Stimulated activated CD4-positive, alpha-beta T cell treated with anti-CD3 and anti-CD28 coated beads, TNF-alpha, amount 100 ng/mL, for 4 hours (primary cell): ENCODE measurements at places on chromosomes 3 and 15.

- no peak for DNase-seq
Observed at GRCh38 chr3:55368366-55368765, 118.7 kb downstream of the WNT5A start.

- no peak for DNase-seq
Observed at GRCh38 chr3:115709931-115710330, 86.6 kb downstream of the GAP43 start.

DNA sequence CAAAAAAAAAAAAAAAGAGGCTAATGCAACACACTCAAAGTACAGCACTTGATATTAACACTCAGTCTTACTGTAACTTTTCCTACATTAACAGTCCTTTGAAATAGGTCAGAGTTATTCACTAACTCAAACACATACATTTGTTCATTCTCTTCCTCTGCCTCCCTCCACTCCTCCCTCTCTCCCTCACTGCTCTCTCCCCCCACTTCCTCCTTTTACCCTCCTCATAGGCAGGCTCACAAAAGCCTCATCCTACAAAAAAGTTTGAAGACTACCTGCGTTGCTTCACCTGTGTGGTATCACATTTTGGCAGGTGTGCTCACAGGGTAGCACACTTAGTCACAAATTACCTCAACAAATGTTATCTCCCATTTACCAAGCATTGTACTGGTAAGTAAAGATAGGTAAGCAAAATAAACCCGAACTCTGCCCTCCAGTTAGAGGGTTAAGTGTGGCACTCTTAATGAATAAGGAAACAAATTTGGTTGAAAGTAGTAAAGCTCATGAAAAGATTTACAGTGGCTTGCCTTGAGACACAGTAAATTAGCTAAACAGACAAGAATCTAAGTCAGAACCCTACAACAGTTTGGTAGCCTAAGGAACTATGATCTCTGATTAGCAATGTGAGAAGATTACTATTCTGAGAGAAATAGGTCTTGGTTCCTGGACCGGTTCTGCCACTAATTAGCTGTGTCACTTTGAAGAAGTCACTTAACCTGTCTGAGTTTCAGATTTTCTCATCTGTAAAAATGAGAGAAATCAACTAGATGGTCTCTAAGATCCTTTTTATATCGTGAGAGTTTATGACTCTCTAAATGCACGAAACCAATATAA, 151.0 kb upstream of the MLF1 start:
- no peak for DNase-seq

GRCh38 chr3:71831599-71831998, 46.7 kb upstream of the PROK2 start:
- DNase-seq, result no peak

DNA sequence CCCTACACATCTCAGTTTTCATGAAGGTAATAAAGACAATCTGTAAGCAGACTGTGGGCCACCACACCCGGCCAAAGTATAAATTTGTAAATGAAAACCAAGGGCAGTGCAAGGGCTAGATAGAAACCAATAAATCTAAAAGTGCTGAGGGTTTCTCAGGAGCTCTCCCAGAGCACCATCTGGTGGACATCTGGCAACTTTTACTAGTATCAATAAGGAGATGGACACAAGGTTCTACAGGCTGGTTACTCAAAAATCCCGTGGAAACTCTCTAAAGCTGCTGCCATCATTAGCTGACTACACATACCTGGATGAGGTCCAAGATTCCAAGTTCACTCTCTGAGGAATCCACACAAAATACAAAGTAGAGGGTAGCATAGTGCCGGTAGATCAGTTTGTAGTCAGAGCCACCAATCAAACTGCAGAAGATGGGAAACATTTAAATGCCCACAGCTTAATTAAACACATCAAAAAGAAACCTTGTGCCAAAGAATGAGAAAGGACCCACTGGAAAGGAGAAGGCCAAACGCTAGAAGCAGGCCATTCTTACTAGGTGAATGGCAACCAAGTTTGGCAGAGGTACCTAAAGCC, 5.5 kb downstream of the AP3S2 start:
- DNase-seq, result no peak

- no peak for DNase-seq
Observed at GRCh38 chr3:10352146-10352911, 31.4 kb upstream of the SEC13 start.

- DNase-seq, result no peak
Observed at GRCh38 chr3:178263236-178263916, 272.9 kb upstream of the KCNMB2 start.

GRCh38 chr15:76648732-76649444, 256.3 kb downstream of the SCAPER start:
- DNase-seq, result no peak

DNA sequence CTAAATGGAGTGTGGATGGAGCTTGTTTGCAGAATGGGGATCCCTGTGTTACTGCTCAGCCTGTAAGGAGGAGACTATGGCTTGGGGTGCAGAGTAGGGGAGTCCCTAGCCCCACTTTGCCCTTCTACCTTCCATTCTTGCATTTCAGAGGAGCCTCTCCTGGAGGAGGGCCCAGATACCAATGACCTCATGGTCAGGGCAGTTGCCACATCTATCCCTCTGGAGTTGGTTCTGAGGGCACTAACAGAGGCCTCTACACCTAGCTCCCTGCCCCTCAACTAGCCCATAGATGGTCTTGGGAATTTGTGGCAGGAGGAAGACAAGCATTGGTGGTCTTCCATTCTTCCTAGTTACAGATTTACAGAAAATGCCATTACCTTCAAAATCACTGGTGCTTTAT, 6.1 kb downstream of the SKOR1 start:
- DNase-seq, result no peak

DNA sequence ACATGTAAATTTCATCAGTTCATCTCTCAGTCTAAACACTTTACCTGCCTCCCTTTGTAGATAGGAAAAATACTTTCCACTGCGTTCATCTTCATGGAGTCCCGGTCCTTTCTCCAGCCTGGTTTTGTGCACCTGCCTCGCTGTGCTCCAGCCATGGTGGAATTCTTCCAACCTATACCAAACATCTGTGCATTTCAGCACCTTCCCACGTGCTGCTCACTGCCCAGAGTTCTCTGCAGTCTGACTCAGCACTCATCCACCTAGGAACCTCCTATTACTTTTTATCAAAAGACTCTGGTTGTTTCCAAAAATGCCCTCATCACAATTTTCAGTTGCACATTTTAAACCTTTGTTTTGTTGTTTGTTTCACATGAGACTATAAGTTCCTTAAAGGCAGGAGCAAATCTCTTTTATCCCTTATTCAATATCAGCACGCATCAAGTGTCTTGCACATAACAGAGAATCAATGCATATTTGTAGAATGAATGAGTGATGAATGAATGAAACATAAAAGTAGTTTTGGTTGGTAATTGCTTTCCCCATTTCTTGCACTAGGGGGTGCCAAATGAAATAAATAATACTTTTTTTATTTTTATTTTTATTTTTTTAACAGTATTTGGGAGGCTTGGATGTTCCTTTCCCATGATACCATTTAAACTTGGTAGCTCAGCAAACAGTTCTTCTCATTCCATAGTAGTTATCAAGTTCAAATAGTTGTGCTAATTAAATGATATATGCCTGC, 30.2 kb upstream of the ADAMTS9 start:
- DNase-seq, result no peak

DNA sequence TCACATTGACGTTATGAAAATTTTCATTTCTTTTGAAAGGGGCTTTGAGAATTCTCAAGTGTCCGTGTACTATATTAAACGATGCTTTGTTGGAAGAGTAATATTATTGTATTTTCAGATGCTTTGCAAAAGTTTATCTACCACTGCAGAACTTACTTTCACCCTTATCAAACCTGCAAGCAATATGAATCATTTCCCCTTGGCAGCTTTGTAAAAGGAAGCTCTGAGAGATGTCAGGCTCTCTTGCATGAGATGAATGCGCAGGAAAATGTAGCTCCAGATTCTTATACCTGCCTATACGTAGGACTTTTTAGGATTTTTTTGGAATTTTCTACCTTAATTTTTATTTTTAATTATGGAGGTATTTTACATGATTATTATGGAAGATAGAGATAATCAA, 34.5 kb downstream of the GPD1L start:
- DNase-seq, result no peak

- no peak for DNase-seq
Observed at GRCh38 chr3:35045118-35045517, 594.2 kb upstream of the ARPP21 start.

- no peak for DNase-seq
Observed at GRCh38 chr3:143081844-143082778, 37.5 kb upstream of the CHST2 start.

- no peak for DNase-seq
Observed at GRCh38 chr15:80436511-80437307, 32.5 kb downstream of the ARNT2 start.

DNA sequence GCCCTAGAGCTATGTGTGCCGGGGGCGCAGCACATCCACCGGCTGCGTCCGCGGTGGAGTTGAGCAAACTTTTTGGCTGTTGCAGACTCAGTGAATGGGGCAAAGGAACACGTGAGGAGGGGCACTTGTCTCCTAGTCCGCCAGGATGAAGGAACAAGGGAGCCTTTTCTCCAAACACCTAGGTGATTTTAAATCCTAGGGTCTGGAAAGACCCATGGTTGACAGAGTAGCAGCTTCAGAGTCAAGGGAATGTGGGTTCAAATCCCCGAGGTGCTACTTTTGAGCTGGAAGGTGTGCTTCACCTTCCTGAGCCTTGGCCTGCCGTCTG, 648 bp downstream of the ACAN start:
- DNase-seq, result no peak

GRCh38 chr3:192168202-192168601, 559.1 kb downstream of the FGF12 start:
- DNase-seq, result no peak

GRCh38 chr15:82763361-82764116, 42.3 kb downstream of the FSD2 start:
- DNase-seq, result no peak

GRCh38 chr15:92677999-92678398, 22.4 kb upstream of the FAM174B start:
- no peak for DNase-seq

GRCh38 chr3:128999102-128999501, 2.0 kb upstream of the EFCC1 start:
- DNase-seq, result no peak

GRCh38 chr15:28900892-28901586, 15.3 kb downstream of the APBA2 start:
- DNase-seq, result no peak

DNA sequence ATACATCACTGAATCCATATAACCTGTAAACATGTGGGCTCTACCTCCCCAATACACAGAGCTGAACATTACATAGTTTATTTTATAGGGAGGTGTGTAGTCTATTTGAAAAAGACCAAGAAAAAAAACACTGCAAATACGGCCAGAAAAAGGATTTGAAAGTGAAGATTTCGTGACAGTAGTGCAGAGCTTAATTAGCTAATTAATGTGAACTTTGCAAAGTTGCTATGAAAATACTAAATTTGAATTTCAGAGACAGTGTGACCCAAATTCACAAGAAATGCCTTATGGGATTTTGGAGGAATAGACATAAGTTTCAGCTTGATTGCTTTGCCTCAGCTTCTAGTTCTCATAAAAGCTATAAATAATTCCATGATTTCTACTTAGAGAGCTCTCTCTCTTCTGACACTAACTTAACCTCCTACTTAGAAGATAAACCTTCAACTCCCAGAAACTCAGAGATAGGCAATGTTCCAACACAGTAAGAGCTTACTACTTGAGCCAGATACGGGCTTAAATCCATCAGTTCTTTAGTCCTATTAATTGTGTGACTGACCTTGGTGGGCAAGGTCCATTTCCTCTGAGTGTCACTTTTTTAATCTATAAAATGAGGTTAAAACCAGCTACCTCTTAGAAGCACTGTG, 87.3 kb upstream of the THBS1 start:
- no peak for DNase-seq

GRCh38 chr3:100650651-100651619, 41.5 kb downstream of the ADGRG7 start:
- DNase-seq, result no peak

DNA sequence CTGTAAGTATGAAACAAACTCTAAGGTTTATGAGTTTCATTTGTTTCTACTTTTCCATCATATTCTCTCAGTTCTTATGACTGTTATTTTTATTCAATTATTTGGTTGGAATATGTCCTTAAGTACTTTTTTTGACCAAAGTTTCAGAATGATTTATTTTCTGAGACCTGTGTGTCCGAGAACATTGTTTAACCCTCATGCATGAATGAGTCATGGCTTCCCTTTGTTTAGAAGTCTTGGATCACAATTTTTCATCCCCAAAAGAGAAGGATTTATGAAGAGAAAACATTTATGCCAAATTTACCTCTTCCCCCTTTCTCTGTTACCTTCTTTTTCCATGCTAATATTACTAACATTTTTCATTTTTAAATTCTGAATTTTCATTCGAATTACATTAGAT, 518.0 kb upstream of the NR2F2 start:
- no peak for DNase-seq

DNA sequence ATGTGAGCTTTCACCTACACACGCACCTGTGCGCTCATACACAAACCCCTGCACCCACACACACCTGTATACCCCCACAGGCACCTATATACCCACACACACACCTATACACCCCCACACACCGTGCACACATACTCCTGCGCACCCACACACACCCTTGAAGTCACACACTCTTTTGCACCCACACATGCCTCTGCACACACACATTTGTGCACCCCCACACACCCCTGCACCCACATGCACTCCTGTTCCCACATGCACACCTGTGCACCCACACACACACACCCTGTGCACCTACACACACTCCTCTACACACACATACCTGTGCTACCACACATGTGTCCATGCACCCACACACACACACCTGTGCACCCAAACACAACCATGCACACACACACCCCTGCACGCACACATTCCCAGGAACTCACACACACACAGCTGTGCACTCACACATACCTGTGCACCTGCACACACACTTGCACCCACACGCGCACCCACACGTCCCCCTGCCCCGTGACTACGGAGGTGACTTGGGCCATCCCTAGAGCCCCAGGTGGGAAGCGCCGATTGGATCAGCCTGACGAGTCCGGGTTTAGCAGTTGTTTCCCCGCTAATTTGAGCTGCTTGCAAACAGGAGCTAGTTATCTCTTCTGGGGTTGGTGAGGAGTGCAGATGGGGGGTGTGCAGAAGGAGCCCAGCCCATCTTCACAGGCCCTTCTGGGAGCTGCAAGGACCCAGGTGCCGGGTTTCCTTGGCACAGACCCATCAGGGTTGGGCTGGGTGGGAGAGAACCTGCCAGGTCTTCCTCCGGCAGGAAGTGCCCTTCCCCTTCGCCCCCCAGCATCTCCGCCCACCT, 97.8 kb downstream of the CHSY1 start:
- DNase-seq, result no peak

GRCh38 chr3:122258757-122259371, 66.2 kb upstream of the CSTA start:
- DNase-seq, result no peak

GRCh38 chr15:32935139-32935538, 217.3 kb downstream of the GREM1 start:
- no peak for DNase-seq
